ENCODE measurements at places on chromosomes 16 and 17.

GRCh38 chr16:56715126-56715525 is 14.8 kb upstream of the NUP93 start:
- H3K36me3 ChIP-seq: no peaks in the 10 kb centered on the region
- H3K4me1 ChIP-seq: peaks cover 6% of the 10 kb centered on the region
- no peak for DNase-seq
- H3K27me3 ChIP-seq: peaks cover 8% of the 10 kb centered on the region
- H3K4me3 ChIP-seq: no peak overlapping the region
- no peak overlapping the region for H3K27ac ChIP-seq

GRCh38 chr17:32836527-32836926 is 40.4 kb downstream of the MYO1D start:
- no peak overlapping the region for H3K27ac ChIP-seq
- H3K4me3 ChIP-seq: no peak overlapping the region
- H3K36me3 ChIP-seq: no peaks in the 10 kb centered on the region
- no peaks in the 10 kb centered on the region for H3K4me1 ChIP-seq

DNA sequence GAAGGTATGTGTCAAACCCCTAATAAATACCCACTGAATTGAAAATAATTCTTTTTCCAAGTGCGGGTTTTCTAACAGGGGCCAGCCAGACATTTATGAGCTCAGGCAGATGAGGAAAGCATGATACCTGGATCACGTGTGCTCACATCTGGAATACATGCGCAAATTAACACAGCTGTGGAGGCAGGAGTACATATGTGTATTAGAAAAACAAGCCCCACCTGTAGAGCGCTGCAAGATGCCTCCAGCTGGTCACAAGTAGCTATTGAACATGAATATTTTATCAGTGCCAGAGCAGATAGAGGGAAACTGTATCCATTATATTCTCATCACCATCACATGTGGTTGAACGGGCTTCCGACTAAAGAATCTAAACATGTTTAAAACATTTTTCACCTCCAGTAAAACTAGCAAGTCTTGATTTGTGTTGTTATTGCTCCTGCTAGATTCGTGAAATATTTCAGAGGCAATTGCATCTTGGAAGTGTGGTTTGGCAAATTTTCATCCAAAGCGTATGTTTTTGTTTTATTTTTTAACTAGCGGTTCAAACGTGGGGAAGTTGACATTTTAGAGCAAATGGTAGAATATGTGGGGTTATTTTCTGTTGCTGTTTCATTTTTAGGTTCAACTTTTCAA is 482.8 kb downstream of the CDH13 start:
- peaks cover 4% of the 10 kb centered on the region for H3K27me3 ChIP-seq
- H3K4me3 ChIP-seq: no peak overlapping the region
- H3K4me1 ChIP-seq: no peaks in the 10 kb centered on the region
- DNase-seq: no peak
- no peak overlapping the region for H3K27ac ChIP-seq
- H3K36me3 ChIP-seq: no peaks in the 10 kb centered on the region

DNA sequence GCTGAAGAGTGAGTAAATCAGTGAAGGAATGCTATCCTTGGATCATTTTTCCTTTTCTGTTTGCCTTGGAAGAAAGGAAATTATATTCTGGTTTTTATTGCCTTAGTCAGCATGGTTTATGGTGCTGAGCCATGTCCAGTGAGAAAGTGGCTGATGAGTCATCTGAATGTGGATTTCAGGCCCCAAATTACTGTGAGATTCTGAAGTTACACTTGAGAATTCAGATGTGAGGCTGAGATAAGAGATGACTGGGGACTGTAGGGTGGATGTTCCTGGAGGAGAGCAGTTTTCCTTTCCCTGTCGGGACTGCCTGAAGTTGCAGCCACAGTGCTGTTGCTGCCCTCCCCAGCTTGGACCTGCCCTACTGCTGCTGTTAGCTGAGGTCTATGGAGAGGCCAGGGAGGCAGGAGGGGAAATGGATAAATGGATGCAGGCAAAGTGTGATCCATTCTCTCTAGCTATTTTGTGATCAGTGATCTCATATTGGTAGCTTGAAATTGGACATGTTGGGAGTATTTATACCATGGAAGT is 4.2 kb upstream of the MAP3K14 start:
- H3K4me3 ChIP-seq: no peak overlapping the region
- H3K4me1 ChIP-seq: peaks cover 50% of the 10 kb centered on the region
- no peak for DNase-seq
- peaks cover 23% of the 10 kb centered on the region for H3K27me3 ChIP-seq
- H3K27ac ChIP-seq: no peak overlapping the region

GRCh38 chr17:51132964-51133319 is 12.3 kb upstream of the SPAG9 start:
- H3K36me3 ChIP-seq: no peaks in the 10 kb centered on the region
- no peak overlapping the region for H3K27ac ChIP-seq
- H3K4me3 ChIP-seq: no peak overlapping the region
- peaks cover 7% of the 10 kb centered on the region for H3K4me1 ChIP-seq
- peaks cover 21% of the 10 kb centered on the region for H3K27me3 ChIP-seq

Data from activated naive CD4-positive, alpha-beta T cell treated with anti-CD3 and anti-CD28 coated beads, Interleukin-2, amount 10 ng/mL, durations not matched to agents 7 days and 5 days (primary cell).